CD8-positive, alpha-beta T cell (primary cell): ENCODE measurements at places on chromosomes 13 and 19. TPM values are rescaled to one million over a fixed set of nuclear protein-coding genes. Genes with fewer than 3 reads are reported as not detected.
A peak's percentile ranks its signal among the peaks of the same experiment; 100 is the strongest.

DNA sequence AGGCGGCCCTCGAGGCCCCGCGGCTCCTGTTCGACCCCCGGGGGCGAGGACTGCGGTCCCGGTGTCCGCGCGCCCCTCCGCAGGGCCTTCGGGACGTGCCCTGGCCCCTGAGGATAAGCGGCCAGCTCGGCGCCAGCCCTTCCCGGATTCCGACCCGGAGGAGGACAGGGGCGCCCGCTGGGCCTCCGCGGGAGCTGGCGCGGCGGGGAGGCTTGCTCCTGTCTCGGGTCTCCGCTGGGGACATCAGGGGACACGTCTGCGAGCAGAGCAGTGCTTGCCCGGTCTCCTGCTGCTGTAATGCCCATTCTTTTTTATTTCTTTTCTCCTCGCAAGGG lies 829 bp downstream of the B3GLCT start:
- peak; percentile 53 for DNase-seq

KLK15 gene
- not detected for total RNA-seq

DNA sequence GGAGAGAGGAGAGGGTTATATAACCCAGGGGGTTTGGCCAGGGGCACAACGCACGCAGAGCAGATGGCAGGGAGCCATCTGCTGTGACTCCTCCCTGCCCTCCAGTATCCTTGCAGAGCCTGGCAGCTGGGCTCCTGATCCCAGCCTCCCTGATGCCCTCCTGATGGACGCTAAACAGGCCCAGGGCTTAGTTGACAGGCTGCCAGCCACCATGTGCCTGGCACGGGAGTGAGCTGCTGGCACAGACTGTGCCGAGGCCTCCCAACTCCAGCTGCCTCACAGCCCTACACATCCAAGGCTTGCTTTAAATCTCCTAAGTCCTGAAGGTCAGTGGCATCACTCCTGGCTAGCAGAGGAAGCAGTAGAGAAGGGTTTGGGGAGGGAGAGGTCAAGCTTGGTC lies 16.7 kb downstream of the SYDE1 start:
- DNase-seq, result no peak

ZNF562 gene
- 13.6 TPM for total RNA-seq

DNA sequence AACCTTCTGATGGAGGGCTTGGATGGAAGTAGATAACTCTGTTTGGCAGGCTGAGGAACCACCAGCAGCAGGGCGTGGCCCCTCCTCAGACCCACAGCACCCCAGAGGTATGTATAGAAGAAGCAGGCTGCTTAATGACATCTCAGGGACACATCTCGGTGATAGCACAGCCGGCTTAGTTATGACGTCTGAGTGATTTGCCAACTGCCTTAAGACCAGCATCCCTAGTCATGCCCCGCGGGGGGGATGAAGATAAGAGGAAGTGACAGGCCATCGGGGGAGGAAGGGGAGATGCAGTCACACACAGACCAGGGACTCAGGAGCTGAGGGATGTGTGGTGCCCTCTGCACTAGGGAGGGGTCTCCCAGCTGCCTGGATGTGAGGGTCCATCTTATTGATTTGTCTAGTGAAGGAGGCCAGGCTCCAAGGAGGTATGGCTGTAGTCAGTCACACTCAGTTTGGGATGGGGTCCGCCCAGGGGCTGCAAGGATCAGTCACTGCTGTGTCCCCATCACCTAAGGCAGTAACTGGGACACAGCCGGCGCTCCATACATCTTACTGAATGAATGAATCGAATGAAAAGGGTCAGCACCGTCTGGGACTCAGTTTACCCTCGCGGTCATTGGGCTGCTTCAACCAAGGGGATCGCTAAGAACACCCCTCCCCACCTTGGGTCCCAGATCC lies 19.2 kb upstream of the ERCC1 start:
- DNase-seq, result peak; percentile 82

SULT2A1 gene
- total RNA-seq, result not detected

GRCh38 chr19:29815231-29815630 lies 3.4 kb downstream of the CCNE1 start:
- no peak for DNase-seq

- no peak for DNase-seq
These were observed 1.8 kb upstream of the SLC27A1 start for GRCh38 chr19:17468302-17469091.

RAB8A gene
- 79.1 TPM for total RNA-seq

GRCh38 chr19:1707240-1707639 lies 46.1 kb upstream of the ONECUT3 start:
- no peak for DNase-seq

KCNN1 gene
- not detected for total RNA-seq

DNA sequence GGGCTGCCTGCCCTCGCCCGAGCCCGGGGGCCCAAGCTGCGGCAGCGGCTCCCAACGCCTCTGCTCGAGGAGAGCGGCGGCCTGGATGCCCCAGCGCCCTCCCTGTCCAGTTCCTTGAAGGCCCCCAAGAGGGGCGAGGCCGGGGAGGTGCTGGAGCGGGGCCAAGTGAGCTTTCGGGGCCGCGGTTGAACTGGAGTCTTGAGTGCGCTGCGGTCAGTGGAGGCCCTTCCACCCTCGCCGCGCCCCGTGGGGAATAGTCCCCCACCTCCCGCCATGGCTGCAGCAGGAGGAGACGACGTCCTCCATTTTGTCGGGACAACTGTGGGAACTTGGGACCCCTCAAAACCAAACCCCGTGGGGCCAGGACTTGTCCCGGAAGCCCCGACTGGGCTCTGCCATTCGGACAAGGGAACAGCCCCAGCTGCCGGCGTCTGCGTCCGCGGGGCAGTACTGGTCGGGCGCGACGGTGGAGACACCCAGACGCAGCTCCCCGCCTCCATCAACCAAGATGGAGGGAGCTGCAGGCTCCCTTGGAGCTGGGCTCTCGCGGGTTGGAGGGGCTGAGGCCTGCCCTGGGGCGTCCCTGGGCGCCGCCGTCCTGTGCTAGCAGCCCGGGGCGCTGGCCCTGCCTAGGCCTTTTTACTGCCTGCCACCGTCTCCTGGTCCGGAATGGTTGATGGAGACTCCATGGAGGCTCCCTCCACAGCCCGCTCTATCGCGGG lies 736 bp upstream of the ZMYM5 start:
- peak; percentile 76 for DNase-seq

GRCh38 chr13:104954210-104954609 lies 1581.3 kb downstream of the EFNB2 start:
- no peak for DNase-seq

- DNase-seq, result no peak
These were observed 106.6 kb downstream of the RGCC start for GRCh38 chr13:41563984-41564365.

DNA sequence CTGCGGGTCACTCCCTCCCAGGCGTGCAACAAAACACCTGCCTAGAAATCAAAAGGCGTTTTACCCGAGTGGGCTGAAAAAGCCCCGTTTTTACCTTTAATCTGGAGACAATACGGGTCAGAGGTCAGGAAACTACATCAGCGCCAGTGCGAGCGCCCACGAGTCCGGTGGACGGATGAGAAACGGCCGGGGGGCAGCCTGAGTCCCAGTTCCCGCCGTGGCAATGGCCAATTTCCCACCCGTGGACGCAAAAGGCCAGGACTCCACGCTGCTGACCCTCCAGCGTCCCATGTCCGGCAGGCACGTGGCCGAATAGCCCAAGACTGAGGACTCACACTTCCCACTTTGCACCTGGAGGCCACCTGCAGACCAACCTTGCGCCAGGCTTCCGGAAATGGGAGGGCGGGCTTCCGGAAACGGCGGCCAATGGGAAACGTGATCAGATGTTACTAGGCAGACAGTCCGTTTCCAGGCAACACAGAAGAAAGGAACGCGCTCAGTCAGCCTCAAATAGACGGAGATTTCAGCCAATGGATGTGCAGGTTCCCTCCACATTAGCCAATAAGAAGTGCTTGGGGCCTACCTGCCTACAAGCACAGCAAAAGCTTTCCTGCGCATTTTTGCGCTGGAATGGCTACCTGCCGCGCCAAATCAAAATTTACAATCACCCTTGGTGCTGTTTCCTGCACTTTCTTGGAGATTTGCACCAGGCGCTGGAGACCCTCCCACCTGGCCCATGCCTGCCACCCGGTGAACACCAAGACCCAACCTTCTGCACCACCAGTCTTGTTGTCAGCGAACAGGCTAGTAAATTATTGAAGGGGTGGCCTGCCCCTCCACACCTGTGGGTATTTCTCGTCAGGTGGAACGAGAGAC lies 47.4 kb downstream of the ZFP14 start:
- DNase-seq, result peak; percentile 43

GRCh38 chr19:30349131-30349730 lies 23.0 kb upstream of the ZNF536 start:
- no peak for DNase-seq

GRCh38 chr13:95387733-95388207 lies 86.5 kb upstream of the ABCC4 start:
- DNase-seq, result no peak
